Amniotic stem cell (primary cell): ENCODE measurements at places on chromosomes 4 and X.

- no peak for DNase-seq
Measured at GRCh38 chrX:153600032-153600373, 1.1 kb upstream of the CCNQ start.

DNA sequence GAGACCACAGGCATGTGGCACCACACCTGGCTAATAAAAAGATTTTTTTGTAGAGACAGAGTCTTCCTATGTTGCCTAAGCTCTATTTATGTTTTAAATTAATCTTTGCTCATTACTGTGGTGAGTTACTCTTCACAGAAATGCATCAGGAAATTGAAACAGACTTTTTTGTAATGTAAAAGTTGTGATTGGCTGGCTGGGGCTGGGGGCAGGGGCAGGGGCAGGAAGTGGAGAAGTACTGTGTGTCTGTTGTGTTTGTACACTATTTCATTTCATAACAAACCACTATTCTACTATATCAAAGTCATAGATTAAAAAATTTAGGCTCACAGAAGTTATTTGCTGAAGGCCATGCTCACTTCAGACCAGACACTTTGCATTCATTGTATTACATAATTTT is 19.1 kb upstream of the ABRAXAS1 start:
- no peak for DNase-seq

DNA sequence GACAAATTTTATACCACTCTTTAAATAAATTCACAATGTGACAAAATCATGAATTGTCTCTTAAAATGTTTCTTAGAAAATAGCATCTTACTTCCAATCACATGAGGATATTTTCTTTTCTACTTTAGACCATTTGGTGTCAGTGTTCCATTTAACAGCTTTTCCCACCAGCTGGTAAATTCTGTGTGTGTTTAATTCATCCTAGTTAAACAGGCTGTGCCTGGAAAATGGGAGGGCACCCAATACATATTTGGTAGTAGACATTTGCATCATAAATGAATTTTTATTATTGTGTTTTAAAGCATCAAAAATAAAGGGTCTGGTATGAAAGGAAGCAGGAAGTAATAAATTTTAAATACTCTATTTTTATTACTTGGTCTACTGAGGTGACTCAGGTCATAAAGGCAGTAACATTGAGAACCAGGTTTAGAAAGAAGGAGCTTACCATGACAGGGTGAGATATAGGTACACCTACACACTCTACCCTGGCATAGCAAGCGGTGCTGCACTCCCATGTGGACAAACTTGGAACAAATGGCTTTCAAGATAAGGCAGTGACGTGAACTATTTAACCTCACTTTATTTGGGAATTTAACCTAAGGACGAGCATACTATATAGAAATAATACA is 344.5 kb downstream of the BMPR1B start:
- DNase-seq = no peak

- no peak for DNase-seq
Measured at GRCh38 chrX:45497290-45497689, 296.6 kb upstream of the DIPK2B start.

DNA sequence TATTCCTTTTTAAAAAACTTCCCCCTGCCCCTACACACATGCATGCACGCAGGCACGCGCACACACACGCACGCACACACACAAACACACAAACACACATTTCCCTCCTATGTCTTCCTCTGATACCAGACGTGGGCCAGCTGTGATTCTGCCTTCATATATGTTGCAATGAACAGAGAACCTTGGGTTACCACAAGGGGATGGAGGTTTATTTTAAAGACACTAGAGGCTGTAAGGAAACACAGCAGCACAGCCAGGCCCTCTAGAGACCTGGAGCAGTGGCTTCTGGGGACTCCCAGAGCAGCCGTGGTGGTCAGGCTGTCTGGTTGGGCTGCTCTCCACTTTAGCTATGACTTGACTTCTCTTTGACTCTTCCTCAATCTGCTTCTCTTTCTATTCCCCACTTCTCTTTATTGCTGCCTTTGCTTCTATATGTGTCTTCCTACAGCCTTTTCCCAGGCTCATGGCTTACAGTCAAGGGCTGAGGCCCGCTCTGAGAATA is 3.2 kb upstream of the TLR10 start:
- no peak for DNase-seq

GRCh38 chr4:110627977-110628662 is 5.2 kb upstream of the PITX2 start:
- DNase-seq = no peak

DNA sequence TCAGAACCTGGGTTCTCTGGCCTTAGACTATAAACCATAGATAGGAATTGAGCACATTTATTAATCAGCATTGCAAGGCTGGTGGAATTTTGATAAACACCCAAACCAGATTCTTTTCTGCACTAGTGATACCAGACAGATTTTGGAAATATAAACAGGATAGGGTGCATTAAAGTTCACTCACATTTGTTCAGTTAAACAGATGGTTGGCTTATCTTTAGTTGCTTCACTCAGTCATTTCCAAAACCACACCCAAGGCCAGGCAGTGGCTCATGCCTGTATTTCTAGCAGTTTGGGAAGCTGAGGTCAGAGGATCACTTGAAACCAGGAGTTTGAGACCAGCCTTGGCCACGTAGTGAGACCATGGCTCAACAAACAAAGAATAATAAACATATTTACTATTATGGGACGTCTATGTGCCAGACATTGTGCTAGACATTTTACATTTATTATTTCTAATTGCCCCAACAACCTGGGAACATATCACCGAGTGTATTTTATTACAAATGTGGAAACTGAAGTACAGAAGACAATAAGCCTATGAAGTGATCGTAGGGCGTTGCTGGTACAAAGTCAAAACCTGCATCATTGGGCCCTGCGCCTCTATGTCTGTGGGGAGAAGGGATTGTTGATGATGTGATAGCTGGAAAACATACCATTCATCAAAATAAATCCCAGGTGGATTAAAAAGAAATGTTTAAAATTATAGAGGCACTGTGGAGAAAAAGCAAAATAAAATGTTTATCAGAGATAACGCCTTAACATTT is 15.0 kb downstream of the ADD1 start:
- DNase-seq = no peak

GRCh38 chr4:186723292-186724057 is at the start of gene FAT1:
Gene FAT1 (minus strand): TSS chr4:186723856. CDS start chr4:186709827, 14,029 bp downstream.
- DNase-seq = peak; percentile 60

- DNase-seq = no peak
Measured at GRCh38 chr4:173370130-173370476, 651 bp upstream of the SAP30 start.

DNA sequence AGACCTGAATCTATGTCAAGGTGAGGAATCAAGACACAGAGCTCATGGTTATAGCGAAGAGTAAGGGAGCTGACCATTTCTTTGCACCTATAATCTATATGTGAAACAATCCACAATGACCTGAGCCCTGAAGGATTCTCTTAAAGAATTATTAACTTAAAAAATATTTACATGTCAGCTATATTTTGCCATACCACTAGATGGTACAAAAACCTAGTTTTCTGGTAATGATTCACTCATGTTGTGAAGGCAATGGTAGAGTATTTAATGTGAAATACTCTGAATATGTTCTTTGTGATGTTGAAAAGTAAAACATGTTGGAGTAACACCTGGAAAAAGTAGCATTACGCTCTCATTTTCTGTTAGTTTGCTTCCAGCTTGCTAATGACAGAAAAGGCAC is 40.0 kb downstream of the VGLL1 start:
- no peak for DNase-seq

DNA sequence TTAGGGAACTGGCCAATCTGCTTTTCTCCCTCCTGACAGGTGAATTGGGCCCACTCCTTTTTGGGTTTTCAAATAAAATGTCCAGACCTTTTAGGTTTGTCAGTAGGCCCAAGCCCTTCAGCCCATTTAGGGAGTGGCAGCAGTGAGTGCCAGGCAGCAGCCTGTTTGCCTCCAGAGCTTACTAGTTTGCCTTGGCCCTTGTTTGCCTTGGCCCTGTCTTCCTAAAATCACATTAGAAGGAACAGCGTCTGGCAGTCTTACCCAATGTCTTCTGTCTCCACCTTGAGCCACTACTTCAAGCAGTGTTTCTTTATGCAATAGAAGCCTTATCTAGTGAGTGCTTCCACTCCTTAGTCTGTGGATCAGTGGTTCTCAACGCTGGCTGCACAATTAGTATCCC is 117.1 kb downstream of the TMEM164 start:
- no peak for DNase-seq

GRCh38 chrX:16191605-16192004 is 24.3 kb downstream of the MAGEB17 start:
- no peak for DNase-seq

- no peak for DNase-seq
Measured at GRCh38 chr4:129040471-129040870, 52.9 kb downstream of the SCLT1 start.

DNA sequence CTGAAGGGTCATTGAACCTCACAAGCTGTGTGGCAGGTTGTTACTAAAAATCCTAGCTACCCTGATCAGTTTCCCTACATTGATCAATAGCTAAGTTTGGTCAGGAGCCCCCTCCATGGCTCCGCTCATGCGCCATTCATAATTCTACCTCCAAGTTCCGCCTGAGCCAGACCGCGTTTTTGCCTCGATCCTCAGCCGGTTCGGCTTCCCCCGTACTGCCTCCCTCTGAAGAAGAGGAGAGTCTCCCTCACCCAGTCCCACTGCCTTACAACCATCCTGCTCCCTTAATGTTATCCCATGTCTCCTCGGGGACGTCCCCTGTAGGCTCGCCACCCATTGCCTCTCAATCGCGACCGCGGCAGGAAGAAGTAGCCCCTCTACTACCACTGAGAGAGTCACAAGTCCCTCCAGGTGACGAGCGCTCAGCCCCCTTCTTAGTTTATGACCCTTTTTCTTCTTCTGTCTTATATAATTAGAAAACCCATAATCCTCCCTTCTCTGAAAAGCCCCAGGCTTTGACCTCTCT is 158.2 kb downstream of the DEFB131A start:
- DNase-seq = no peak

- DNase-seq = no peak
Measured at GRCh38 chr4:123869286-123870215, 473.0 kb downstream of the SPRY1 start.

GRCh38 chr4:99013884-99014523 is 18.5 kb downstream of the METAP1 start:
- DNase-seq = no peak

GRCh38 chrX:28158019-28158777 is 176.9 kb upstream of the DCAF8L1 start:
- no peak for DNase-seq

DNA sequence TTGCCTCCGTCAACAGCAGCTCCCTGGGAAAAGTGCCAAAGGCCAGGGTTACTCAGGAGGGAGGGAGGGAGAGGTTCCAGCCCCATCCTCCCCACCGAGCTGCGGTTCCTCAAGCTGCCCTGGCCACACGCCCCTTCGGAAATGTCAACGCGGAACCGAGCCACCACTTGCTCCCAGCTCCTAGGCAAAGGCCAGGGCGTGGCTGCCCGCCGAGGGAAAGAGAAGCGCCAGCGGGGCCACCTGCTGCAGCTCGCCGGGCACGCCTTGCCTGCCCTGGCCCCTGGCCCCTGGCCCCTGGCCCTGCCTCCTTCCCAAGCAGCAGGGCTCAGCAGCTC is 15.3 kb downstream of the SLC6A8 start:
- no peak for DNase-seq

DNA sequence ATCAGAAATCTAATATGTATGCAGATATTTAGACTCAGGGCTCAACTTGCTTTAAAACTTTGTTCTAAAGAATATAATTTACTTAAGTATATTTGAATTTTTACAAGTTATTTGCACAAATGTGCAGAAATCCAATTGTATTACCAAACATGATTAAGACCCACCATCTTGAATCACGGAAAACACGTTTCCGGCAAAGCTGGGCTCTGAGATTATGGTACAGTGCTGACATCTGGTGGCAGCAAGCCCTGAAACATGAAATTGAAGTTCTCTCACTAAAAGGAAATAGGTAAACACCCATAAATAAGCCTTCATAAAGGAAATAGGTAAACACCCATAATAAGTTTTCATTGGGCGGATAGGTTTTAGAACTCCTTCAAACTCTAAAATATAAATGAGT is 98.3 kb upstream of the MAOA start:
- DNase-seq = peak; percentile 36
